D341Med (cell line): ENCODE measurements at places on chromosomes 13 and 19.

DNA sequence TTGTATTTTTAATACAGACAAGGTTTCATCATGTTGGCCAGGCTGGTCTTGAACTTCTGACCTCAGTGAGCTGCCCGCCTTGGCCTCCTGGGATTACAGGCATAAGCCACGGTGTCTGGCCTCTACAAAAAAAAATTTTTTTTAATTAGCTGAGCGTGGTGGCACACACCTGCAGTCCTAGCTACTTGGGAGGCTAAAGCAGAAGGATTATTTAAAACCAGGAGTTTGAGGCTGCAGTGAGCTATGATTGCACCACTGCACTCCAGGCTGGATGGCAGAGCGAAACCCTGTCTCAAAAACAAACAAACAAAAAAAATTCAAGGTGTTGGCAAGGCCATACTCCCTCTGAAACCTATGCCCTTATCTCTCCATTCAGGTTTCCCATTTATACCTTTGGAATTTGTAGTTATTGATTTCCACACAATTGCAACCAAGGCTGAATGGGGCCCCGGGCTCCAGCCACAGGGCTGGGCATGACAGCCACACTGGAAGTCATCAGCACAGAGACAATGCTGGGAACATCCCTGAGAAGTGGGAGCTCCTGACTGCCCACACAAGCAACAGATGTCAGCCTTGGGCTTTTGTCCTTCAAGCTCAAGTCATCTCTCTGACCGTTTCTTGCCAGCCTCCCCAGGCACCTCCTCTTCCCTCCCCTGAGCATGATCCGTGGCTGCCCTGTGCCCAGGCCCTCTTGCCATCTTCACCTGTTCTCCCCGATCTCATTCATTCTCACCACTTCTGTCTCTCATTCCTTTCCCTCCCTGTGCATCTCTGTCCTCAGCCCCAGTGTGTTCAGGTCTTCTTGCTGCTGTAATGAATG lies 27.2 kb upstream of the CALM3 start:
- no peak for DNase-seq

- DNase-seq = no peak
Observed at GRCh38 chr19:38945562-38946228, 15.0 kb downstream of the MRPS12 start.

DNA sequence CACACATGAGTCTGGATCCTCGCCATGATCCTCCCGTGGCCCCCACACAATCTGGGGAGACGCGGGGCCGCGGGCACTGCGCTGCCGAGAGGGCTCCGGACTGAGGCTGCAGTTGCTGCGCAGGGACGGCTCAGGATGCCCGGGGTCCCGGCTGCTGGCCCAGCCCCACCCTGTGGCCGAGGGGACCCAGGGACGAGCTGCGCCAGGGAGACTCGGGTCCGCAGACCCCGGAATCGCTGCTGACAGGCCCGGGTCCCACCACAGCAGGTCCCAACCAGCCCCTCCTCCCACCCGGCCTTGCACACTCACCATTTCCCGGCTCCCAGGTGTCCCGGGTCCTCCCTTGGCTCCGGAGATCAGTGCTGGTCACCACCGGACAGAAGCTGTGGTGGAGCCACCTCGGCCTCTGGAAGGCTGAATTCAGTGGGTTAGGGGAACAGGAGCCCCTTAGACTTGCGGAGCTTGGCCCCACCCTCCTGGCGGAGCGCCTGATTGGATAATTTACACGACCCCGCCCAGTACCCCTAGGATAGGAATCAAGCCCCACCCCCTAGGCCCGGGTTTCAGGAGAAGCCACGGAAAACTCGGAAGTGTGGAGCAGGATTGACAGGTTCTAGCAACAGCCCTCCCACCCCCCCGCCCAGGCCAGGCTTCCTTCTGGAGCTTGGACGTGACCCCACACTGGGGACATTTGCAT lies 57.4 kb downstream of the ZNF44 start:
- DNase-seq = no peak

- peak; percentile 72 for DNase-seq
Observed at GRCh38 chr13:32883474-32883873, 132.7 kb upstream of the KL start.

- no peak for DNase-seq
Observed at GRCh38 chr19:16199275-16199932, 1.7 kb downstream of the AP1M1 start.

DNA sequence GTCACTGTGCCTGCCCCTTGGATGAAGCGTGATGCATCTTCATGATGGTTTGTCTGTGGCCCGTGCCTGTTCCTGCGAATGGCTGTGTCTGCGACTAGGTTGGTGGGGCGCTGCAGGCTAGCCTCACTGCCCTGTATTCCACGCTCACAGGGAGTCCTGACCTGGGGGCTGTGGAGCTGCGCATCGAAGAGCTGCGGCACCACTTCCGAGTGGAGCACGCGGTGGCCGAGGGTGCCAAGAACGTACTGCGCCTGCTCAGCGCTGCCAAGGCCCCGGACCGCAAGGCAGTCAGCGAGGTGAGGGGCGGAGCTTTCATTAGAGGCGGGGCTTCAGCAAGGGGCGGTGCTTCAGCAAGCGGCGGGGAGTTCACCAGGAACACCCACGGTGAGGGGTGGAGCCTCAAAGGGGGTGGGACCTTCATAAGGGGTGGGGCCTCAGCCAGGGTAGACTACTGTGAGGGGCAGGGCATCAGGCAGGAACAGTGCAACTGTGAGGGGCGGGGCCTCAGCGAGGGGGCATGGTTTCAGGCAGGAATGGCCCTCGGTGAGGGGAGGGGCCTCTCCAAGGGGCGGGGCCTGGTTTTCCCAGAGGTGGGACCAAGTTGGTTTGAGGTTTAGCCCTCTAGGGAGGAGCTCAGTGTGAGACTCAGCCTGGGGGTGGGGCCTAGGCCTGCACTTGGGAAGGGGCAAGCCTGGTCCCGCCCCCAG lies 17.2 kb downstream of the PKN1 start:
- peak; percentile 83 for DNase-seq
